Activated T-cell treated with anti-CD3 and anti-CD28 coated beads, Interleukin-2, amount 50 U/mL, for 1 hour (primary cell): ENCODE measurements at places on chromosomes 5 and 9.

GRCh38 chr5:124089578-124089977 lies 577.6 kb downstream of the CSNK1G3 start:
- DNase-seq = no peak

- no peak for DNase-seq
Observed at GRCh38 chr9:112135706-112136105, 39.4 kb downstream of the SUSD1 start.

DNA sequence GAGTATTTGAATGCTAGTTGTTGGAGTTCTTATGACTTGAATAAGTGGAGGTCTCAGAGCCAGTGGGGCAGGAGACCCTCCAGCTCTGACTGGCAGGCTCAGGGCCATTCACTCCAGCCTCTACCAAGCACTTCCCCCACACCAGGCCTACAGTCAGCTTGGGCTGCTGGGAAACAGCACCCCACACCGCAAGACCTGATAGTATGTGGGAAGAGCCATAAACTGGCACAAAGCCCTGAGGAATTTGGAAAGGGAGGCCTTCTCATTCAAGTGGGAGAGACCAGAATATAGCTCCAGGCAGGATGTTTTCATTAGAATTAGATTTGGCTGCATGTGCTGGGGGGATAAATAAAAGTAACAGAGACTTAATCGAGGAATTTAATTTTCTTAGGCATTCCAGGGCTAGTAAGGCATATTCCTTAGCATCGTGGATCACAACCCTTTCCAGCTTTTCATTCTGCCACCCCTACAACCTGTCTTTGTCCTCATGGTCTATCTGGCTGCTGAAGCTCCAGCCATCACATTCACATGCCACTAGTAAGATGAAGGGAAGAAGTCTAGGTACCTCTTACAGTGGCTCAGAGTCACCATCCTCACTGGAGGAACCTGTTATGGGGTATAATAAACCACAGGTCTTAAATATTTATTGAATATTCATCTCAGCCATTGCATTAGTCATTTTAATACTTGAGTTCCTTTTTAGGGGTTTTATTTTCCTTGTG lies 47.5 kb downstream of the TMOD1 start:
- DNase-seq = no peak

DNA sequence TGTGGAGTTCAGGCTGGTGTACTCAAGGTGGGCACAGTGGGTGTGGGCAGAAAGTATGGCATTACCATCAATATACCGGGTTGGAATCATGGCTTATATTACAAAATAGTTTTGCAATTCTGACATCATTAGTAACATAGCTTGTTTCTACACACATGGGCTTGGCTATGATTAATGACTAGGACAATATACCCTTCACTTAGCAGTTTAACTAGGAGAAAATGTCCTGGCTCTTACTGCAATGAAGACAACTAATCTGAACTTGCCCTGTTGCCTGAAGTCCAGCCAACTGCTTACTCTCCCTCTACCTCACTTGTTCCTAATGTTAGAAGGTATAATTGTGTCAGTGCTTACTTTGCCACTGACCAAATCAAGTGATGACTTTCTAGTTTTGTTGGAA lies 612.5 kb downstream of the EFNA5 start:
- no peak for DNase-seq

GRCh38 chr9:22650145-22650544 lies 203.5 kb downstream of the DMRTA1 start:
- DNase-seq = no peak

DNA sequence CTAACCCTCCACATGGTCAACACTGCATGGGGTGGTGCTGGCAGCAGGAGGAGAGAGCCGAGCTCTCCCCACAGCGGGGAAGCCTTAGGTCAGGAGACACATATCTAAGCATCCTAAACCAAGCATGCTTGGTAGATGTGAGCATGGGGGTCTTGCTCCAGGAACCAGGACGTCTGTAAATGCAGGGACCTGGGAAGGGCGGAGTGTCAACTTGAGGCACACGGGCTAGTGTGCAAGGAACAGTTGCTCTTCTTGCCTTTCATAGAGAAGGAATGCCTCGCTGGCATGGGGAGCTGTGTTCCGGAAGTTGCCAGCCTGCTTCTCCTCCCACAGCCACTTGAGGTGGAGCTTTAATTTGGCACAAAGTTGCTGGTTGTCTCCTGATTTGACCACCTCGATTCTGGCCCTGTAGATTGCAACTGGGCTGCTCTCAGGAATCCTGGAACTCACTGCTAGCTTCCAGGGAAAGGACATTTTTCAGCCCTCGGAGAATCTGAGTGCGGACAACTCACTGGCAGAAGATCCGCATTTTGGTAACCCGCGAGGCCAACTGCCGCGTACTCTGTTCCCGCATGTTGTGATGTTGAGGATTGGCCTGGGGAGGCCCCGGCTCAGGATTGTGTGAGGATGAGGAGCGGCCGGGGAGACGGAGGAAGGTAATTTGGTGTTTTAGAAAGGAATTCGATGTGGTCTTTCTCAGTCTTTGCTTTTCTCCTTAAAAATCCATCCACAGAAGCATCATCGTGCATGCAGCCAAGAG lies 370.3 kb upstream of the IRX1 start:
- no peak for DNase-seq

DNA sequence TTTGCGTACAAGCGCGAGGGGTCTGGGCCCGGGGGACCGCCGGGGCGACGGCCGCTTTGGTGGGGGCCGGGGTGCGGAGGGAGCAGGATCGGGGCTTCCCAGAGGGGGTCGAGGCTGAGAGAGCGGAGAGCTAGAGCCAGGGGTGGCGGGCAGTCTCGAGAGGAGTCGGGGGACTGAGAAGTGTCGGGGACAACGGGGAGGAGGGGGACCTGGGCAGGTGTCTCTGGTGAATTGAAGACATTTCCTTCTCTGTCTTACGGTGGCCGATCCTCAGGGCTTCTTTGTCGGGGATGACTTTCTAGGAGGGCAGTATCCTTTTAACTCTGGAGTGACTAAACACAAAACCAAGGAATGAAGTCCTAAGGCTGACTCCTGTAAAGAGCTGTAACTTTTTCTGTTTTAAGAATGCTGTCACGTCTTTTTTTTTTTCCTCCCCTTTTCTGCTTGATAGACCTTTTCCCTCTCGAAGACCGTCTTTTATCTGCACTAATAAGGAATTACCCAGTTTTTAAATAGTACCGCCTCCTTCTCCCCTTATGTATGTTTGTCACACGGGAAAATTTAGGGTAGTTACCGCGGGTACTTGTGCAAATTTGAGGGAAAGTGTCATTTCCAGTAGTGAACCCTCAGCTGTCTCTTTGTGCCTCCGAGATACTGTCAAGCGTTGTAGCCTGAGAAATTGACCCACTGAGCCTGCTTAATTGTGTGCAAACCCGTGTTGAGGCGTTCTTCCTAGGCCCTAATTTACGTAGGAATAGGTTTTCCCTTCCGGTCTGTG lies 822 bp downstream of the DENND4C start:
- no peak for DNase-seq

- no peak for DNase-seq
Observed at GRCh38 chr9:78462611-78463010, 165.7 kb downstream of the PSAT1 start.

DNA sequence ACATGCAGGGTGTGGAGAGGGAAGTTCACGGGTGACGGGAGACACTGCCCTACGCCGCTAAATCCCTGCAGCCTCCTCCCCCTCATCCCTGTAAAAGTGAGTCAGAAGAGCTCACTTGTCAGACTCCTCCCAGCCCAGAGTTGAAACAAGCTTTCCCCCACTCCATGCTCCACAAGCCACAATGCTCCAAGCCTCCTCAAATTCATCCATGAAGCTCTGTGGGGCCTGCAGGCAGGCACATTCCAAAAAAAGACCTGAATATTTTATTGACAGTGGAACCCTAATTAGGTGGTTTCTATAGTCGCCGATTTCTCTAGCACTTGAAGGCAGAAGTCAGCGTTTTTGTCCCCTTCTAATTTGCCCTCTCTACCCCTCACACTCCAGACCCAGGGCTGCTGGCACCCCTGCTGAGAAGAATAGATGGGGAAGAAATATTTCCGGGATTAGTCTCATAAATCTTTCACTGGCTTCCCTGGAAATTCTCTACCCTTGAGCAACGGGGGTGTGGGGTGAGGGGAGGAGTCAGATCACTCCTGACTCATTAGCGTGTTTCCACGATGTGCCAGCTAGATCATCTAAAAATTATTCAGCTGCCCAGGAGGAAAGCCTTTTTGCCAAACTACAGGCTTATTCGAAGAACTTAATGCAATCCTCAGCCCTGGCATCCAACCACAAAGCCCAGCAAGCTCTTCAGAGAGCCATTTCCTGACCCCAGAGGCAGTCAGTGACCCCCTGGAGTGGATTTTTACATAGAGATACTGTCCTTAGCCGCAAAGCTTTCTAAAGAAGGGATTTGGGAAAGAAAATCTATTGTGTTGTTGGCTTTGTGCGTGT lies 97.1 kb downstream of the ENC1 start:
- DNase-seq = no peak

- no peak for DNase-seq
Observed at GRCh38 chr5:177131019-177131320, 2.6 kb upstream of the NSD1 start.

DNA sequence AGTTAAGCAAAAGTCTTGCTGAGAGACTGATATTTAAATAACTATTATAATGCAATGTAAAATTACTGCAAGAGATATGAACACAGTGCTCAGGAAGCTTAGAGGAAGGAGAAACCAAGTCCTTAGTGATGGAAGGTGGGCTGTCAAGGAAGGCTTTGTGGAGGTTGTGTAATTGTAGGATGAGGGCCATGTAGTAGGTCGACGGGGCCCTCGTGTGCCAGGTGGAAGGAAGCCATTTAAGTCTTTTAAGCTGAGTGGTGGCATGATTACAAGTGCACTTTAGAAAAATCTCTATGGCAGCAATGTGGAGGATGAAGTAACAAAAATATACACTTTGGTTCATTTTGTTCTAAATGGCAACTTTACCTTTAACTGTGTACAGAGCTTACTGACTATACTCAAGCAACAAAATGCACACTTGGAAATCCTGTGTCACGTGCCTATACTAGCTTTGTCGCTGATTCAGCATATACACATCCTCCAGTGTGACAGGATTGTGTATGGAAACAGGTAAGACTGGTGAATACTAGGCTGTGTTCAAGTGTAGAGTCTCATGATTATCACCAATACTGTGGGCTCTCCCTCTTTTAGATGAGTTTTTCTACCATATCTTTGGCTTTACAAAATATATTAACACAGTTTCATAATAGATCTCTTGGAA lies 78.6 kb downstream of the TMC1 start:
- no peak for DNase-seq

DNA sequence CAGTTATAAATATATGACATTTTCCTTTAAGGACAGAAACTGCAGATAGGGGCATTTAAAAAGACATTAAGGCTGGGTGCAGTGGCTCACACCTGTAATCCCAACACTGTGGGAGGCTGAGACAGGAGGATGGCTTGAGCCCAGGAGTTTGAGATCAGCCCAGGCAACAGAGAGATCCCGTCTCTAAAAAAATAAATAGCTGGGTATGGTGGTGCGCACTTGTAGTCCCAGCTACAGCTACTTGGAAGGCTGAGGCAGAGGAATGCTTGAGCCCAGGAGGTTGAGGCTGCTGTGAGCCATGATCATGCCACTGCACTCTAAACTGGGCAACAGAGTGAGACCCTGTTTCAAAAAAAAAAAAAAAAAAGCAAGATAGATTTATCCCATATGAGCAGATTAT lies 63.6 kb downstream of the CSNK1A1 start:
- DNase-seq = no peak

DNA sequence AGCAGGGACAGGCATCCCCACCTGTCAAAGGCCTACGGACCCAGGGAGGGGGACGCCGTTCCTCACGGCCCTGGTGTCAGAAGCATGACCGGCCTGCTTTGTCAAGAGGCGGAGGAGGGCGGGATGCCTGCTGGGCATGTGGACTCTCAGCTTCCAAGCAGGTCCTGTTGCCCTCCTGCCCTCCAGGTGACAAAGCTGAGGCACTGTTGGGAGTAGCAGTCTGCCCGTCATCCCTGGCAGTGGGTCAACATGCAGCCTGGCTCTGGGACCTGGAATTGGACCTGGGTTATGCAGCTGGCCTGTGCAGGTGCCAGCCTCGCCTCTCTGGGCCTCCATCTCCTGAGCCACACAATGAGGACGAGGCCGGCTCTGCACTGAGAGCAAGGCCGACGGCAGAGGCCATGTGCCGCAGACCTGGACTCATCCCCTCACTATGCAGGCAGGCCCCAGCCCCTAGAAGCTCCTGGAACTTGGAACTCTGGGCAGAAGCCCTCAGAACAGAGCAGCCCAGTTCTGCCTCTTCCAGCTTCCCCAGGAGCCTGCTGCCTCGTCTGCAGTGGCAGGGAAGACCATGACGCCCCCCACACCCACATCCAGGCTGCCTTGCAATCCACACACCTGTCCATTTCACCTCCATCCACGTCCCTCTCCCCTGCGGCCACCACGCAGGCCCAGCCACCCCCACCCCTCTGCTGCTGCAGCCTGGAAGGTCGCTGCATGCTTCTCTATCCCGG lies 20.8 kb upstream of the FCN1 start:
- no peak for DNase-seq

- DNase-seq = no peak
Observed at GRCh38 chr9:130319300-130319699, 53.7 kb downstream of the HMCN2 start.

DNA sequence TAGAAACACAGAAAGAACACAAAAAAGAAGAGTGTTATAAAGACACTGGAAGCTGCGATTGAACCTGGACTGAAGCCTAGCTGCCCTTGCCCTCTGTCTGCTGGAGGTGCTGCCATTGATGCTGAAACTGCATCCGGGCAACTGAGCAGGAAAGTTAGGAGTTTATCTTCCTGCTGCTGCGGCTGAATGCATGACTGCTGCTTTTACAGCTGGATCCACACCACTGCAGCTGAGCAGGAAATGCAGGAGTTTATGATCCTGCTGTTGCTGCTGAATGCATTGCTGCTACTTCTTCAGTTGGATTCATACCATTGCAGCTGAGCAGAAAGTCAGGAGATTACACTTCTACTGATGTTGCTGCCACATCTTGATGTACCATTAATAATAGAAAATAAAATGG lies 21.8 kb upstream of the JAKMIP2 start:
- no peak for DNase-seq

DNA sequence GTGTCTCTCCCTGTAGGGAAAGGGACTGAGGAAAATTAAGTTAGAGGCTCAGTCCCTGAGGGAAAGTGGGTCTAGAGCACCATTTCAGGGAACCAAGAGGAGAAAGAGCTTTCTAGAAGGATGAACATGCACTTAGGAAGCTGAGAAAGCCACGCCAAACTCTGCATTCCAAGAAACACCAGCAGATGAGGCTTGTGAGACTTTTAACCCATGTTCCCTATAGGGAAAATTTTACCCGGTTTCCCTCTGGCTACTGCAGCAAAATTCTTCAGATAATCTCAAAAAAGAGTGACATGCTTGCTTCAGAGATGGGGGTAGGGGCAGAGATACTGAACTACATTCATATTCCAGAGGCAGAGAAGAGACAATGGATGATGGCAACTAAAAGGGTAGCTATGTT lies 8.6 kb downstream of the TLN1 start:
- DNase-seq = no peak

DNA sequence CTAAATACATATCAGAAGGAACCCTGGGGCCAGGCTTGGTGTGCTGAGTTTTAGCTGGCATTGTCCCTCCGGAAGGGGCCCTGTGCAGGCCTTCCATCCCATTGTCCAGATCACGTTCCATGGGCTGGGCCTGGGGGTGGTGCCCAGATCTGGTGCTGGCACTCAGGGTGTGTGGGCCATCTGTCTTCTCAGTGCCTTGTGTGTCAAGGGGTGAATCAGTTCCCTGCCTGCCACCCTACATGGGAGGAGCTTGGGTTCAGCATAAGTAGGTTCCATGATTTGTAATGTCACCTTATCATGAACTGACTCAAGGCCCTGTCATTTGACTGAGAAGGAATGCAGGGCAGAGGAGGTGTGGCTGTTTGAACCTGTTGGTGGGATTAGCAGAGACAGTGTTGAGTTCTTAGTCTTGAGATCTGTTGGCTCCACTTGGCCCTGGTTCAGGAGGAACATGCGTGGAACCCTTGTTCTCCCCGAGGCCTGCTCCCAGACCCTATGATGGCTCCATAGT lies 176.8 kb downstream of the MACROH2A1 start:
- no peak for DNase-seq
